Hematopoietic multipotent progenitor cell (in vitro differentiated cells): ENCODE measurements at places on chromosomes 5 and 9.

- DNase-seq: no peak
These were observed 866 bp upstream of the SEMA6A start for GRCh38 chr5:116575326-116576052.

DNA sequence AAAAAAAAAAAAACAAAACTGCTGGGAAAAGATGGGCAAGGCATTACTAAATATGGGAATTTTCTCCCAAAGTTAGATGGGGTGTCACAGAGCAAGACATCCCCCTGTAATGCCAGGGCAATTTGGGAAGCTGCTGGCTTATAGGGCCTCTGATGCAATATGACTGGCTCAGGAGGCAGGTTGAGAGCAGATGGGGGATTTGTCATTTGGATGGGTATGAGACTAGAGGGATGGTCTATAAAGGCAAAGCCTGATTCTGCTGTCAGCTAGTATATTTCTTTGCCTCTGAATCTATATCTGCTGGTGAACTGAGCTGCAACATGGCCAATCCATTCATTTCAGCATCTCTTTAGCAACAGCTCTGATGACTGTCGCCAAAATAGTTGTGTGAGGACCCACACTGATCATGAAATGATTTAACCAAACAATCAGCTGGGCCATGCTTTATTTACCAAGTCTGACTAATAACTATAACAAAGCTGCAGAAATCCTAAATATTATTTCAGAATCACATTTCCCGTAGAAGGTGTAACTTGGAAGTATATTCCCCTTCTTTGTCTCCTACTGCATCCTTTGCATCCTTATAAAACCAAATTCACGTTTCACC lies 455.1 kb upstream of the ZNF608 start:
- DNase-seq: no peak

GRCh38 chr9:18075253-18075952 lies 398.6 kb upstream of the ADAMTSL1 start:
- no peak for DNase-seq

GRCh38 chr5:172953776-172954675 lies 5.2 kb upstream of the RPL26L1 start:
- DNase-seq: no peak

GRCh38 chr9:135613946-135614805 lies 25.2 kb downstream of the GLT6D1 start:
- DNase-seq: no peak

- no peak for DNase-seq
These were observed 185.6 kb downstream of the FBXL17 start for GRCh38 chr5:108196276-108196675.

- DNase-seq: no peak
These were observed 50.9 kb upstream of the ANKH start for GRCh38 chr5:14922456-14922855.

- DNase-seq: no peak
These were observed 155.5 kb downstream of the GNAQ start for GRCh38 chr9:77876091-77876490.

GRCh38 chr5:37724395-37725125 lies 115.3 kb downstream of the GDNF start:
- DNase-seq: no peak

DNA sequence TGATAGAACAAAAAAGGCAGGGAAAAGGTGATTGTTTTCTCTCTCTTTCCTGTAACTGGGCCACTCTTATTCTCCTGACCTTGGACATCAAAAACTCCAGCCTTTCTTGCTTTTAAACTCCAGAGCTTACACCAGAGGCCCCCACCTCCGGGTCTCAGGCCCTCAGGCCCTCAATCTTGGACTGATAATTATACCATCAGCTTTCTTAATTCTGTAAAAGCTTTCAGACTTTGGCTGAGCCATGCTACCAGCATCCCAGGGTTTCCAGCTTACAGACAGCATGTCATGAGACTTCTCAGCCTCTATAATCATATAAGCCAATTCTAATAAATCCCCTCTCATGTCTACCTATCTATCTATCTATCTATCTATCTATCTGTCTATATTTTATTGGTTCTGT lies 137.7 kb downstream of the SNX18 start:
- DNase-seq: no peak

DNA sequence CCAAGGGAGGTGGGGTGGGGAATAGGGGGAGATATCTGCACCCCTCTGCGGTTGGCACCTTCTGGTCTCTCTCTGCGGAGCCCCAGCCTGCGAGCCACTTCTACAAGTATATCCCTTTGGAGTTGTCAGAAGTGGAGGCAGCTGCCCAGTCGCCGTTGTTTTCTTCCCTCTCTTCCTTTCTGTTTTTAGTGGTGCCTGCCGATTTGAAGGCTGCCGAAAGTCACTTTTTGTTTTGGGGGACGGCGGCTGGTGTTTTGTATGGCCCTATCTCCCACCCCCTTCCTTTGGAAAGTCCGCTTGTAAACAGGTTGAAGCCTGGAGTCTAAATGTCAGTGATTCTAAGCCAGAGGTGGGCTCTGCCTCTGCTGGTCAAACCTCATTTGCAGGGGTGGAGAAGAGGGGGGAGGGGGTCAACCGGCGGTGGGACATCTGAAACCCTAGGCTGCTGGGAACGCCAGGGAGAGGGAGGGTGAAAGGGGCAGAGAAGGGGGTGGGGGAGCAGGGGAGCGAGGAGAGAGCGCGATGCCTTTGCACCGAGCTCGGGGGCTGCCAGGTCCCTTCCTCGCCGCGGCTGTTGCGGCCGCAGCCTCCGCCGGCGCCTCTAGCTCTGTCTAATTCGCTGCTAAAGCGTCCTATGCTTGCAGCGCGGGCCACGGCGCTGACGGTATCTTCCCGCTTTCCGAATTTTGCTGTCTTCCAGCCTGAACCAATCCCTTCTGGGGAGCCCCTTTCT lies at the start of gene FGF10:
Gene FGF10 (minus strand): TSS at position 331 of the 733 bp plus-strand sequence. CDS start 738 bp downstream, outside the sequence.
- peak; percentile 7 for DNase-seq

- no peak for DNase-seq
These were observed 130.7 kb downstream of the SEC61B start for GRCh38 chr9:99352826-99353225.

- no peak for DNase-seq
These were observed 325.5 kb downstream of the ZNF608 start for GRCh38 chr5:124420952-124421351.

- no peak for DNase-seq
These were observed 50.0 kb downstream of the SARDH start for GRCh38 chr9:133687856-133688761.

DNA sequence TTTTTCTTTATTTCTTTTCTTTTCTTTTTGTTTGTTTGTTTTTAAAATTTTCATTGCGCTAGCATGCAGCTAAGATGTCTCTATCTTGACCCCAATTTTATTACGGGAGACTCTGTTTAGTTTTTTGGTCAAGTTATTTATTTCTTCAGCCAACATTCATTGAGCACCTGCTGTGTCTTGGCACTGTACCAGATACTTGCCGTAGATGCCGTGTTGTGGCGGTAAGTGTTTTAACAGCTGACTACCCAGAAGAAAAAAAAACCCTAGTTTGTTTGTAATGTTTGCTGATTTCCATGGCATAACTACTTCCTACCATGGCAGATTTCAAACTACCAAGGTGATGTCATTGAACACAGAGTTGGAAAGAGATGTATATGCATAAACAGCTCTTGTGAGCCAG lies 65.0 kb downstream of the UGCG start:
- no peak for DNase-seq

- DNase-seq: no peak
These were observed 74.3 kb downstream of the ZNF618 start for GRCh38 chr9:113950195-113951031.

- no peak for DNase-seq
These were observed 118.9 kb downstream of the NXNL2 start for GRCh38 chr9:88653911-88654310.
